GM12891 (cell line): ENCODE measurements at places on chromosomes 13 and 19.
A peak's percentile ranks its signal among the peaks of the same experiment; 100 is the strongest.

- no peak for DNase-seq
Measured at GRCh38 chr19:49106648-49107135, 7.5 kb upstream of the LIN7B start.

GRCh38 chr13:110347535-110348308, 40.6 kb downstream of the COL4A2 start:
- DNase-seq: no peak

- no peak for DNase-seq
Measured at GRCh38 chr13:24670961-24671381, 9.2 kb upstream of the ATP12A start.

DNA sequence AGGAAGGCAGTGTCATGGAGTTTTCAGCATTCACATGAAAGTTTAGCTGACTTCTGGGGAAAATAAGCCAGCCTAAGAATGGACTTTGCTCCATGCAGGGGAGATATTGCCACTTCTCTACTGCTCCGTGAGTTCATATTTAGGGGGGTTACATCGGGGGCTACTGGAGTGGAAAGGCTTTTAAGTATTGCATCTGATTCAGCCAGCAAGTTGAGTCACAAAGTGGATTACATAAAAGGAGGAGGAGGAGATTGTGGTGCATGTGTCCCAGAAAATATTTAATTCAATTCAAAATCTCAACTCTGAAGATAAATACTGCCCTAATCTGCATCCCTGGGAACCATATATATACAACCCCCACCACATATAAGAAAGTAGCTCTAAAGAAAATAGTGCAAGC, 617.2 kb downstream of the DCT start:
- DNase-seq: no peak

DNA sequence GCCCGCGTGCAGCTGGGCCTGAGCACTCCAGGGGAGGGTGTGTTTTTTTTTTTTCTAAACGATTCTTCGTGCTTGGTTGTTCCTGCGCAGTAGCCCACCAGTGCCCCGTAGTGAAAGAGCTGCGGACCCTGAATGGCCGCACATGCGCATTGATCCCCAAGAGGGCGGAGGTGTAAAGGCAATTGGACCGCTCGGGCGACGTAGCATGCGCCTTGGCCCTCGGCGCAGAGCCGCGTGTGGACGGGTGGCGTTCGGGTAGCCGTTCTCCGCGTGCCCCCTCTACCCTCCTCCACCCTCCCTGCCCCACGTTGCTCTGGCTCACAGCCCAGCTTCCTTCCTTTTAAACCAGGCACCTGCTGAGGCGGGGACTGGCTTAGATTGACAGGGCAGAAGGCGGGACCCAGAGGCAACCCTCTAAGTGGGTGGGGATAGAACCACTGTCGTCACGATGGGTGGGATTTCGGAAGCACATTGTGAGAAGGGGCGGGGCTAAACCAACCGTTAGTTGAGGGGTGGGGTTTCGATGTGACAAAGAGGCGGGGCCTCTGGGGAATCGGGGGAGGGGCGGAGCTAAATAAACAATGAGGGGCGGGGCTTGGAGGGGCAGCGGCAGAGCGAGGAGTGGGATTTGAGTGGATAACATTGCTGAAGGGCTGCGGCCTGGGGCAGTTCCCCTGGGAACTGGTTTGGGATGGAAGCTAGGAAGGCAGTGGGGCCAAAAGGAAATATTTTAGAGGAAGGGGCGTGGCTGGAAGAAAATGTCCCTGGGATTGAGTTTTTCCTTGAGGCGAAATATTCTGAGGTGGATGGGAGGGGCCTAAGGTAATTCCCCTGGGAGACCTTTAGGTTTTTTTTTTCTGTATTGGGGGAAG, 543 bp upstream of the NUP62 start:
- peak; percentile 87 for DNase-seq

GRCh38 chr13:20231839-20232555, at the start of gene GJB6:
Gene GJB6, minus strand, starts transcription at chr13:20232319. Its CDS starts 8,839 bp downstream, at chr13:20223480.
- peak; percentile 66 for DNase-seq

GRCh38 chr19:49761625-49762311, 1.3 kb downstream of the TSKS start:
- DNase-seq: no peak

DNA sequence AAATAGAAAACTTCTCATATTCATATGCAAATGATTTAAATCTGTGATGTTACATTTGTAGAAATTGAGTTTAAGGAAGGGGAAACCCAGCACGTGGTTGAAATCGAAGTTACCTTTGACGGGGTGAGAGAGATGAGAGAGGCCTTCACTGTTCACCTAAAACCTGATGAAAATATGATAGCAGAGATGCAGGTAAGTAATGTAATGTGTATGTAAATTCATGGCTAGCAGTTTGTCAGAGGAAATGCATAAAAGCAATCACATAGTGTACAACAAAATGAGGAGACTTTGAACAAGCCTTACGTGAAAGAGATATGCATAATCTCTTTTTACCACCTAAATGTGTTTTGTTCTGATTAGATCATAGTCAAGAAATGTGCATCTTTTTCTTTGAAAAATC, 134.6 kb downstream of the STOML3 start:
- no peak for DNase-seq

DNA sequence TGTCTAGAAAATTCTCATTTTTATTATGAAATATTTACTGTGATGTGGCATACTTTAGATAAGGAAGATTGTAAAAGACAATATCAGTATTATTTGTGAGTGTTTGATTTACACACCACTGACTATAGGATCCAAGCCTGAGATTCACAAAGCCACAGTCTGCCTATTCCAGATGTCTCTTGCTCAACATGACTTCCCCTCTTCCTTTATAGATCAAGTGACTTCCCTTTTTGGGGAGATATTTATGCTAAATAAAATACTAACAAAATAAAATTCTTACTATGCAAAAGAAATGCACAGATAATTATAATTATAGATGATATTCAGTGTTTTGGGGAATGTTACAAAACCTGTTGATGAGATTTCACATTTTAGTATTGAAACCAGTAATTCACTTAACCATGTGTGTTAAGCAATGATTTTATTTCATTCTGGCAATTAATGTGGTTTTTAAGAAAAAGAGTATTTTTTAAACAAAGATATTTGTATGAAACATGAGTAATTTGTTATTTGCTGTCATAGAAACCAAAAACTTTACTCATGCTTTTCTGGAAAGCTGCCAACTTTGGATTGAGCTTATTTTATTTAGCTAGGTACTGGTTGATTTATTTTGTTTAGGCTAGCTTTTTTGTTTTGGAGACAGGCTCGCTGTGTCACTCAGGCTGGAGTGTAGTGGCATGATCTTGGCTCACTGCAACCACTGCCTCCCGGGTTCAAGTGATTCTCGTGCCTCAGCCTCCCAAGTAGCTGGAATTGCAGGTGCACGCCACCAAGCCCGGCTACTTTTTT, 13.7 kb upstream of the GPR183 start:
- no peak for DNase-seq

DNA sequence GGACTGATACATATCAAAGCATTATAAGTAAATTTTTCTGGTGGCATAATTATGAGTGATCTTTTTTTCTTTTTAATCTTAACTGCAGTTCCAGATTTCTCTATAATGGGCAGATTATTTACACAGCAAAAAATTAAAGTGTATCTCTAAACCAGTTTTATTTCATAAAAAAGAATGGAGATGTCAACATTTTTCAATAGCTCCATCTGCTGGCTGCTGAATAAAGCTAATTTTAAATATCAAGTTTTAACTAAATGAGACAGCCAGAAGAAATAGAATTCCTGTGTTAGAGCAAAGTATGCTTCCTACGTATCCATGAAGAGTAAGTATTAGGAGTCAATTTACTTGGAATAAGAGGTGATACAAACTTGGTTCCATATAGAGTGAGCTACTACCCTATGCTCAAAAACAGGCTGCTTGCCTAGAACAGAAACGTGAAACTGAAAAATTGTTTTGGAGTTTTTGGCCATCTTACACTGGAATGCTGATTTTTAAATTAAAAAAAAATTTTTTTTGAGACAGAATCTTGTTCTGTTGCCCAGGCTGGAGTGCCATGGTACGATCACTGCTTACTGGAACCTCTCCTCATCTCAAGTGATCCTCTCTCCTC, 5.0 kb upstream of the PDS5B start:
- DNase-seq: no peak

DNA sequence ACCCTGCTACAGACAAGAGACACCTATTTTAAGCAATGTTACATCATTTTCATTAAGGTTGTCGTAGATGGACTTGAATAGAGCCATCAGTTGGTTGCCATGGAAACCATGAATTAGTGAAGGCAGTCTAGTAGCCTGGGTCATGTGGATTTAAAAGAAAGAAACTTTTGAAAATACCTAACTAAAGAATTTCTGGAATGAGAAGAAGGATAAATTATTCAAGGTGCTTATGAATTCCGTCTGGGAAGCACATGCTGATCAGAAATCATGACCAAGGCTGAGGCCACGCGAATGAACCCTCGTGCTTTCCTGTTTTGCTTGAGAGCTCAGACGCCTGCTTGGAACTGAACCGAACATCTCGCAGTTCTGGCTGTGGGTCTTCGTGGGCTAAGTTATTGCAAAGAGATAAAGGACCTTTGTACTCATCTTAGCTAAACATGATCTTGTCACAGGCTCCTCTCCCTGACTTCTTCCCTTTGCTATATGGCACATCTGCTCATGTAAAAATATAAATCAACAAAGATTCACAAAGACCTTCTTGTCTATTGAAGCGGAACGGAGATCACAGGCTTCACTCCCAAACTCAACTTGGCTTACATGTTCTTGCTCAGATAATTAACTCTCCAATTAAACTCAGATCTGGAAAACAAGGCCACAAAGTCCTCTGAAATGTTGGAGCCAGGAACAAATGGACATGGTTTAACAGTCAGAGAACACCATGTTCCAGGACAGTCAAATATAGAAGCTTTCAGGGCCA, 140.2 kb downstream of the NUFIP1 start:
- no peak for DNase-seq

DNA sequence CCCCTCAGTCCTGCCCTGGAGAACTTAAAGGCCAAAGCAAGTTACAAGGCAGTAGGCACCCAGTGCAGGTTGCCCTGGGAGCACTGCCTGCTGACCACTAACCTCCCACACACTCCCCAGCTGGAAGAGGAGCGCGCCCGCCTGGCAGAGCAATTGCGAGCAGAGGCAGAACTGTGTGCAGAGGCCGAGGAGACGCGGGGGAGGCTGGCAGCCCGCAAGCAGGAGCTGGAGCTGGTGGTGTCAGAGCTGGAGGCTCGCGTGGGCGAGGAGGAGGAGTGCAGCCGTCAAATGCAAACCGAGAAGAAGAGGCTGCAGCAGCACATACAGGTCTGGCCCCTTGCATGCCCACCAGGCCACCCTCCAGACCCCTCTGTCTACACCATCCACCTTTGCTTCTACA, 61.1 kb downstream of the KCNC3 start:
- DNase-seq: no peak

- DNase-seq: no peak
Measured at GRCh38 chr13:99172951-99173350, 27.7 kb upstream of the UBAC2 start.

GRCh38 chr13:41562083-41562482, 104.7 kb downstream of the RGCC start:
- no peak for DNase-seq

DNA sequence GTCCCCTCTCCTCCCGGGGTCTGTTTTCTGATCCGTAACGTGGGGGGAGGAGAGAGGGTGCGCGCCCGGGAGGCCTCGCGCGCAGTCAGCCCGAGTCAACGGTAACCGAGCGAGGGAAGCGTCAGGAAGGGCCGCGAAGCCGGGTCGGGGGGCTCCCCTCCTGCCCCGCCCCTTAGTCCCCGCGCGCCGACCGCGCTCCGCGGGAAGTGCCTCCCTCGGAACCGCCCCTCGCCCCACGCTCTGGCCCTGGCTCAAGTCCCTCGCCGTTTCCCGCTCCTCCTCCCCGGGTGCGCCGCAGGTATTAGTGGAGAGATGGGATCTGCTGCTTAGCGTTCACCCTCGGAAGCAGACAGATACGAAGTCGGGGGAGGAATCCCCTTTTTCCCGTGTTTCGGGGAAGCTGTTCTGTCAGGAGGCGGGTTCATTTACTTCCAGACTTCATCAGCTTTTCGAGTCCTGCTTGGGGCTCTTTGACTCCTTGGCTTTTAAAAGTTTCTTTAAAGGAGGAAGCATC, 770 bp downstream of the HNRNPM start:
- DNase-seq: no peak

DNA sequence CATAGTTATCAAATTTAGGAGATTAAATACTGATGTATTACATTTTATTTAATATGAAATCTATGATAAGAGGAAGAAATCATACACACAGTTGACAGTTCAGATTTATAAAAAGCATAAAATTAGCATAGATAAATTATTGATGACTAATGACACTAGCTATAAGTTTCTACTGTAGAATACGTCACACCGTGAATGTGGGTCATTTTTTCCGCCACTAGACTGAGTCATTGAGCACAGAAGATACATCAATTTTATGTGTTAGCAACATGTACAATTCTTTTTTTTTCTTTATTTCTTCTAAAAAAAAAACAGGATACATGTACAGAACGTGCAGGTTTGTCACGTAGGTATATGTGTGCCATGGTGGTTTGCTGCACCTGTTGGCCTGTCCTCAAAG, 22.2 kb downstream of the AP2S1 start:
- no peak for DNase-seq

- no peak for DNase-seq
Measured at GRCh38 chr19:29410601-29411000, 115.2 kb upstream of the VSTM2B start.

DNA sequence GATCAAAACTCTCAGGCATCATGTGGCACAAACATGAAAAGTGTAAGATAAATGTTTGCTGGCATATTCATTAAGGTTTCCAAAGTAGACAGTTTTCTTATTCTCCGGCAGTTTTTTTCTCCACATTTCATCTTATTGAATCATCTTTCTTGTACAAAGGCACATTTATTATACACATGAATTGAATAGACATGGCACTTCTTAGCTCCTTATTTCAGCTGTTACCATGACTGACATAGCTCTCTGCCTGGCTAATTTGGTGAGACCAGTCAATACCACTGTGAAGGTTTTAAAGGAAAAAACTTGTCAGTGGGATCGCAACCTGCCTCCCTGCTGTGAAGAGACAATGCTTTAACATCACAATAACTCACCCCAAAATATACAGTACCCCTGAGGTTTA, 285.0 kb upstream of the PCDH20 start:
- DNase-seq: no peak

GRCh38 chr19:28420811-28421550, 792.0 kb downstream of the UQCRFS1 start:
- no peak for DNase-seq

DNA sequence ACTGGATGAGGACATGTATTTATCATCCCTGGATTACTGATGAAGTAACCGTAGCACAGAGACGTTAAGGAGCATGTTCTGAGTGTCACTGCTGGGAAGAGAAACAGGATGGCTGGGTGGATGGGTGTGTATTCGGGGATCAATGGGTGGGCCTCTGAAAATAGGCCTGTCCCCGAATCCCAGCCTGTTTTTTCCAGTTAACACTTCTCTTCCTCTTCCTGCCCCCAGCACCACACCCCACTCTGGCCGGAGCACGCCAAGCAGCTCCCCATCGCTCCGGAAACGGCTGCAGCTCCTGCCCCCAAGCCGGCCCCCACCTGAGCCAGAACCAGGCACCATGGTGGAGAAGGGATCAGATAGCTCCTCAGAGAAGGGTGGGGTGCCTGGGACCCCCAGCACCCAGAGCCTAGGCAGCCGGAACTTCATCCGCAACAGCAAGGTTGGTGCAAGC, 8.8 kb downstream of the GRAMD1A start:
- DNase-seq: no peak
